ENCODE measurements at places on chromosomes 3 and 15.

DNA sequence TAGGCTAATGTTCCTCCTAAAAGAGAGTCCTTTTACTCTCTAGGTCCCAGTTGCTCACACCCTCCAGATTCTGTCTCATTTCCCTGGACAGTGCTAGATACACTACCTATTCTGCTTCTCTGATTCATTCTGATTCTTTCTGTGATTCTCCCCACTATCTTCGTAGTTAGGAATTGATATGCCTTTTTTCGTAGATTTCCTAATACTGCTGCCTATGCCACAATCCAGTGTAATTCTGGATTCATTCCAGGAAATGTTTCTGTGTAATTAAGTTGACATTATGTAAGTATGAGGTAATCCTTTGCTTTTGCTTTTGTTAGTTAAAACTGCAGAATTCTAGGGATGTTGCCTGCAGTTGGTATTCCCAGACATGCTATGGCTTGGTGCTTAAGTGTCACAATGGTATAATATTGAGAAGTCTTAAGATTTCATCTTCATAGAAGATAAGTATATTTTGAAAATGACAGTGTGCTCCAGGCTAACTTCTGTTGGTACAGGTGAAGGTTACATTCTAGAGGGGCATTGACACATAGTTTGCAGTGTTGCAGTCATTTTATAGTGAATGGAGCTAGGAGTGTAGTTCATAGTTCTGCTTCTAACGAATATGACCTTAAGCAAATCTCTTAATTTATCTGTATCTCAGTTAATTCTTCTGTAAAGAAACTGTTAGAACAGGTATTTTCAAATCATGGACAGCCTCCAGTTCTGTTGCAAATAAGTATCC lies 54.3 kb downstream of the RIOX2 start:
- no peak overlapping the region for H3K27ac ChIP-seq
- H3K4me3 ChIP-seq = no peak overlapping the region
- no peaks in the 10 kb centered on the region for H3K4me1 ChIP-seq
- no peak for DNase-seq
- no peaks in the 10 kb centered on the region for H3K36me3 ChIP-seq

DNA sequence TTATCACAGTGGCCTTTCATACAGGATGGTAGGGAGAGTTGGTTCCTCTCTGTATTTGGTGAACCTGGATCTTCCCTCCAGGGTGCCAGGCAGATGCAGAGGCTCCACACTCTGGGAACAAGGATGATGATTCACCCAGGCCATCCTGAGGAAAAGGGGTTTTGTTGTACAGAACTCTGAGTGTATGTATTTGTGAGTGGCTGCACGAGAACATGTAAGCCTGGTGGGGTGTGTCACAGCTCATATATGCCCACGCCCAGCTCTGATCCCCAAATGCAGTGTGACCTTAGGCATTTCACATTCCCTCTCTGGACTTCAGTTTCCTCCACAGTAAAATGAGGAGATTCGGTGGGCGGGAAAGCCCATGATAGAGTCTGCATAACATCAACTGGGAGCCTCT lies 11.6 kb upstream of the CILP start:
- DNase-seq = no peak
- H3K27ac ChIP-seq = no peak overlapping the region
- H3K36me3 ChIP-seq = no peaks in the 10 kb centered on the region
- peaks cover 10% of the 10 kb centered on the region for H3K27me3 ChIP-seq
- no peaks in the 10 kb centered on the region for H3K4me1 ChIP-seq

DNA sequence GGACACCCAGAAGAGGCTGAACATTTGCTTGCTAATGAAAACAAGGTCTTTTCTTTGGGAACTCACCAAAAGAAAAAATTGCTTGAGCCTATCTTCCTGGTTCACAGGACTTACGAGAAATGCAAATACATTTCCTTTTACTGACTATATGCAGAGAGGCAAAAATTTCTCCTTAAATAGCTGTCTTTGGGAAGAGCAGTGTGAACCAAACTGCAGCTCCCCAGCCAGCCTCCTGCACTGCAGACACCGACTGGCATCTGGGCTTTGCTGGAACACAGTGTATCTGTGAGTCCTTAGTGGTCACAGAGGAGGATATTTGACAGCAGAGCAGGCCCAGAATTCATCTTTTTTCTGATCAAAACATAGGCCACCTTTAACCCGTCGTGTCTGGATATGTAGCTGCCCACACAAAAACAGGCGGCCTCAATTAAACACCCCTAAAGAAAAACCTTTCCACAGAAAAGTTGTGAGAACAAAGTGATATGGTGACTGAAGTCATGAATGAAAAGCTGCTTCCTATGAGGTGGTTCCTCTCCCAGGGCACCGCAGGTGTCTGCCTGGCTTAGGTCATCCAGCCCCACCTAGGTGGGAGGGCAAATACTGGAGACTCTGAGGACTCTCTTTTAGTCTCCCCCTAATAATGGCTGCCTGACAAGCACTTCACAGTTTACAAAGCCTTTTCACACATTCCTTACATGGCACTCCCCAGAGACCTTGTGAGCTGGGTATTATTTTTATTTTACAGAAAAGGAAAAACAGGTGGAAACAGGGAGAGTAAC lies 46.1 kb upstream of the TMEM158 start:
- no peaks in the 10 kb centered on the region for H3K36me3 ChIP-seq
- H3K27me3 ChIP-seq = peaks cover 66% of the 10 kb centered on the region
- no peak overlapping the region for H3K4me3 ChIP-seq
- H3K4me1 ChIP-seq = no peaks in the 10 kb centered on the region
- no peak for DNase-seq

DNA sequence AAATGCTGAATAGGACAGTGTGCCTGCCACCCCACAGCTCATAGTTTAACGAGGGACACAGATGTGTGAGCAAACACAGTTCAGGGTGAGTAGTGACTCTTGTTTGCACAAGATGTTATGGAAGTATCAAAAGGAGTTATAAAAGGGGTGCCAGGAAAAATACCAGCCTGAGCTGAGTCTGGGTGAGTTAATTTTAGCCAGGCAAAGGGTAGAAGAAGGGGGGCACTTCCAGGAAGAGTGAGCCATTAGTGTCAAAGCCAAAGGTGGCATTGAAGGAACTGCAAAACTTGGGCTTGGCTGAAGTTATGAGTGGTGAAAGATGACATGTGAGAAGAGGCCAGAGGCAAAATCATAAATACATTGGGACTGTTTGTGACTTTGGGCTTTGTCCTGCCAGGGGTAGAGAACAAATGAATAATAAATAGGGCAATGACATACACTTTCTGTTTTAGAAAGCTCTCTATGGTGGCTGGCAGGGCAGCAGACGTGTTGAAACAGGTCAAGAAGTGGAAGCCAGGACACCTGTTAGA lies 1.9 kb upstream of the SPPL2A start:
- peaks cover 40% of the 10 kb centered on the region for H3K4me1 ChIP-seq
- H3K4me3 ChIP-seq = no peak overlapping the region
- no peaks in the 10 kb centered on the region for H3K27me3 ChIP-seq
- no peak for DNase-seq

- no peaks in the 10 kb centered on the region for H3K4me1 ChIP-seq
- peaks cover 51% of the 10 kb centered on the region for H3K36me3 ChIP-seq
- no peak overlapping the region for H3K4me3 ChIP-seq
- DNase-seq = no peak
Measured at GRCh38 chr15:75359537-75360250, 8.7 kb downstream of the MAN2C1 start.

DNA sequence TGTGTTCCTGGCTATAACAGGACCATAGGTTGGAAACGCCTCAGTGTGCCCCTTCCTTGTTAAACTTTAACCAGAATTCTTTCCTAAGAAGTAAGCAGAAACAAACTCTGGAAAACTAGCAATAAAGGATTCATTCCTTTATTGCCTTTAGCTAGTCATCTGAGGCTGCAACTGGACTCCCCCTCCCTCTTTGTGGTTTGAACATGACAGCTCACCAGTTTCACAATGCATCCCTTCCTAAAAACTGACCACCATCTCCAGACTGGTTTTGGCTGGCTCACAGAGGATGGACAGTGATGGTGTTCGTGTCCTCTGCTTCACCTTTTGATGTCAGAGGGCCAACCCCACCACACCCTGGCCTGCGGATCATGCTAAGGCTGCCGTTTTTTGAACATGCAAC lies 27.9 kb upstream of the TGFBR2 start:
- DNase-seq = peak; percentile 23
- no peaks in the 10 kb centered on the region for H3K27me3 ChIP-seq
- peak overlapping the region; percentile 49 for H3K27ac ChIP-seq
- peaks cover 44% of the 10 kb centered on the region for H3K4me1 ChIP-seq
- H3K4me3 ChIP-seq = peak overlapping the region; percentile 8

GRCh38 chr15:42050484-42051255 lies 29.8 kb upstream of the PLA2G4E start:
- no peak overlapping the region for H3K27ac ChIP-seq
- H3K4me1 ChIP-seq = peaks cover 12% of the 10 kb centered on the region
- no peaks in the 10 kb centered on the region for H3K27me3 ChIP-seq
- no peak overlapping the region for H3K4me3 ChIP-seq

- no peaks in the 10 kb centered on the region for H3K36me3 ChIP-seq
- peaks cover 9% of the 10 kb centered on the region for H3K4me1 ChIP-seq
- no peaks in the 10 kb centered on the region for H3K27me3 ChIP-seq
- H3K27ac ChIP-seq = no peak overlapping the region
- DNase-seq = no peak
- no peak overlapping the region for H3K4me3 ChIP-seq
Measured at GRCh38 chr3:161558236-161558635, 61.6 kb downstream of the OTOL1 start.

GRCh38 chr3:158505117-158505516 lies 65.9 kb upstream of the MLF1 start:
- H3K36me3 ChIP-seq = no peaks in the 10 kb centered on the region
- no peaks in the 10 kb centered on the region for H3K27me3 ChIP-seq
- no peaks in the 10 kb centered on the region for H3K4me1 ChIP-seq
- H3K4me3 ChIP-seq = no peak overlapping the region
- DNase-seq = no peak

DNA sequence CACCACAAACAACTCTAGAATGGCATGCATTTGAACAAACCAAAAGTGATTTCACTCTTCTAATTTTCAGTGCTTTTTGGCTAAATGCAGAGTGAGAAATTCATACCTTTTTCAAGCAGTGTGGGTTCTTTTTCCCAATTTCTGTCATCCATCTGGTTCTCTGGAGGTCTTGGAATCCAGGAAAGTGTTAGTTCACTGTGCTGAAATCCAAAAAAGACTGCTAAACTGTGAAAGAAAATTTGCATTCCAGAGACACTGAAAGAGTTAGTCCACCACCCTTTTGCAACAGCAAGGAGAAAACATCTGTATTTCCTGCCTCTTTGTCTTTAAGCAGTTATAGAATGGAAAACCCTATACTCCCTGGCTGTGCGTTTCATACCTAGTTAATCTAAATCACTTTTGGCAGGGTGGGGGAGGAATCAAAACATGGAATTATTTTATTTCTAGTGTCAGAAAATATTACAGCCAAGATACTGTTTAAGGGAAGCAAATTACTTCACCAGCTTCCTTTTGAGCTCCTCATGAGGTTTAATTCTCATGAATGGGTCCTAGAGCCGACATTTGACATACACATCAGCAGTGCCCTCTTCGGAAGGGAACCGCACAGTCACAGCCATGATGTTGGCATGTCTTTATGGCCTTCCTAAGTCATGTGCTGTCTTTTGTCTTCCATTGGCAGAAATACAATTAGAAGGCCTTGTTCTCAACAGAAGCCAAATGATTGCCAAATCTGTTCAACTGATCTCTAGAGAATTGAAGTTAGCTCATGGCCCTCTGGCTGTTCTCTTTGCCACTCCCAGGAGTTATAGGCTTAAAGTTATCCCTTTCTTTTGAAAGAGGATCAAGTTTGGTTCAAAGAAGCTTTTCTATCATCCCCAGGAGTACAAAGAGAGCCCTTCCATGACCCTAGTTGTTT lies 317.7 kb upstream of the TPRG1 start:
- H3K4me1 ChIP-seq = no peaks in the 10 kb centered on the region
- H3K27ac ChIP-seq = no peak overlapping the region
- H3K4me3 ChIP-seq = no peak overlapping the region
- H3K36me3 ChIP-seq = no peaks in the 10 kb centered on the region
- no peaks in the 10 kb centered on the region for H3K27me3 ChIP-seq

GRCh38 chr3:25572336-25572735 lies 92.4 kb downstream of the TOP2B start:
- H3K27ac ChIP-seq = no peak overlapping the region
- H3K4me1 ChIP-seq = no peaks in the 10 kb centered on the region
- H3K36me3 ChIP-seq = peaks cover 25% of the 10 kb centered on the region
- no peaks in the 10 kb centered on the region for H3K27me3 ChIP-seq
- H3K4me3 ChIP-seq = no peak overlapping the region

DNA sequence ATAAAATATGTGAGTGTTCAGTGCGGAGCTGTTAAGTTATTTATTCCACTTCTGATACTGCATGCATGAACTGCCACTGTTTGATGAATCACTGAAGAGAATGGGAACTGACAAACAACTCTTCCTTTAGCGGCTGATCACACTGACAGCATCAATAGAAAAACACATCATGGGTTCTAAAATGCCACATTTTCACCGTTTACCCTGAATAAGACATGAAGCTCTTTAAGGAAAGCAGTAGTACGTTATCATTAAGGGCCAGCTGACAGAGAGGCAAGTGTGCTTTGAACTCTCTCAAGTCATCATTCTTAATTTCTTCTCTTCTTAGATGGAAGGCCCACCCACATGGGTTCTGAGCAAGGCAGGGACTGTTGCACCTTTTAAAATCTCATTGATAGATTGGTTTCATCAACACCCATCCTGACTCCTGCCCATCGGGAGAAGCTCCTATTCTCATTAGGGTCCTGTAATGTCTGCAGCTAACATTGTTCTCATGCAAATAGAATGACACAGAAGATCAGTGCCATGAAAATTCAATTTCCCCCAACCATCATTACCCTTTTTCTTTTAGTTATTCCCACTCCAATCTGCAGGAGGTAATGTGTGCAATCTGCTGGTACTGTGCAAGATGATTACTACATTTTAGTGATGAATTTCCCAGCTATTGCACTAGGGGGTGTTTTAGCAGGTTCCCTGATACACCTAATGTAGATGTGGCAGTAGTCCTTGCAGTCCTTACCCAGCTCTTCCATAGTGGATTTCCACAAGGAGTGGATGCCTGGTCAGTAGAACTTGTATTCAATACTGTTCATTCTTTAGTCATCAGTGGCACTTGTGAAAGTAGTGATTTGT lies 119.1 kb downstream of the ROBO2 start:
- no peaks in the 10 kb centered on the region for H3K36me3 ChIP-seq
- H3K27ac ChIP-seq = no peak overlapping the region
- peaks cover 9% of the 10 kb centered on the region for H3K4me1 ChIP-seq
- no peak for DNase-seq

DNA sequence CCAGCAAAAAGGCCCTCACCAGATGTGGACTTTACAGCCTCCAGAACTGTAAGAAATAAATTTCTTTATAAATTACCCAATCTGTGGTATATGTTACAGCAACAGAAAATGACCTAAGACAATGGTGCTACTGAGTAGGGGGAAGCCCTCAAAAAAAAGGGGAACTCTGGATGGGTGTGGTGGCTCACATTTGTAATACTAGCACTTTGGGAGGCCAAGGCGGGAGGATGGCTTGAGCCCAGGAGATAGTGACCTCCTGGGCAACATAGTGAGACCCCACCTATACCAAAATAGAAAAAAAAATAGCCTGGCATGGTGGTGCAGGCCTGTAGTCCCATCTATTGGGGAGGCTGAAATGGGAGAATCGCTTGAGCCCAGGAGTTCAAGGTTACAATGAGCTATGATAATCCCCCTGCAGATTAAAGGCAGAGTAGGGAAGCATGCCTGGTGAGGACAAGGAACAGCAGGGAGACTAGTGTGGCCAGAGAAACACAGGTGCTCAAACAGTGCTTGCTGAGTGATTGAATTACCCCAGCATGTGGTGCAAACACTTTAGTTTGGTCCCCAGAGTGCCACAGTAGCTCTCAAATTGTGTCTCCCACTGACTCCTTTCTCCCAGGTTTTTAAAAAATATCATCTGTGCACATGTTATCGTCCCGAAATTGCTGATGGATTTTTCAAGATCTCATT lies 13.9 kb upstream of the USP3 start:
- no peaks in the 10 kb centered on the region for H3K27me3 ChIP-seq
- H3K36me3 ChIP-seq = peaks cover 5% of the 10 kb centered on the region
- H3K4me1 ChIP-seq = peaks cover 11% of the 10 kb centered on the region
- no peak overlapping the region for H3K27ac ChIP-seq
- H3K4me3 ChIP-seq = no peak overlapping the region
